Activated naive CD4-positive, alpha-beta T cell treated with anti-CD3 and anti-CD28 coated beads, Interleukin-2, amount 10 ng/mL, durations not matched to agents 7 days and 5 days (primary cell): ENCODE measurements at places on chromosomes 11 and 22.

DNA sequence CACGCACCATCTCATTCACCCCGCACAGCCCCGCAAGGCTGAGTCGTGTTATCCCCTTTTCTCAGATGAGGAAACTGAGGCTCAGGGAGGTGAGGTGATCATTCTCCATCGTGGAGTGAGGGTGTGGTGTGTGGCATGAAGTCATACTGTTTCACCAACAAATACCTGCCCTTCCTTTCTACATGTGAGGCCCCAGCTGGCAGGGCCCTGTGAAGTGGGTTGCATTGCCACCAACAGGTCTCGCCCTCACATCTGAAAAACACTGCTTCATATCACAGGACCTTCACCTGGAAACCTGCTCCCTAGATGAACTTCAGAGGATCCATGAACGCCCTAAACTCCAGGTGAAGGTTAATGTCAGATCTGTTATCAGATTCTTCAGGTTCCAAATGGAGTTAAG is 4.3 kb downstream of the SSTR3 start:
- peak; percentile 44 for DNase-seq

DNA sequence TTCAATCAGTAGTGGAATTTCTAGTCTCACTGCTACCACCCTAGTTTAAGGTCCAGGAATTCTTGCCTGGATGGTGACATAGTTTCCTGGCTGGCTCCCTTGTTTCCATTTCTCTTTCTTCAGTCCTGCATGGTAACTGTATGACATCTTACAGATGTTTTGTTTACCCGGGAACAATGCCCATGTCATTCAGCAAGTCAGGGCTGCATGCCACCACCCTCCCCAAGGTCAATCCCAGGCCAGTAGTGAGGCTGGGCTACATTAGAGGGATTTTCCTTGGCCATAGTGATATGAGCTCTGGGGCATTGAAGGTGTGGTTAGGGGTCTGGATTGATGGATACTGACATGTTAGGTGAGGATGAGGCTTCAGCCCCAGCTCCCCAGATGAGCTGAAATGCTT is 114.9 kb upstream of the E2F8 start:
- DNase-seq = no peak

DNA sequence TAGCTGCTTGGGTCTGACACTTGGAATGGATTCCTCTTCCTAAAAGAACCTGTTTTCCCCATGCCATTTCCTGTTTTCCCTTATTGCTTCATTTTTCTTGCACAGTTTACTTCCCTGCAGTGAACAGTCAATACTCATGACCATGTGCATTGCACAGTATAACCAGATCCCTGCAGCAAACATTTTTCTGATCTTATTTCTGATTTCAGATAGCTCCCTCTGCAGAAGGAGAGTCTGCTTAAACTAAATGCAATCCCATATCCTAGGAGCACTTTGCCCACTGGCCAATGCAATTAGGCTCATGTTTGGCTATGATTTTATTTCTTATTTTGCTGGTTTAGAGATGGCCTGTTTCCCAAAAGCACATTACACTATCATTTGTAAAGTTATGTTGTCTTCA is 96.7 kb upstream of the CD44 start:
- DNase-seq = no peak

- no peak for DNase-seq
These were observed 68.3 kb downstream of the C11orf58 start for GRCh38 chr11:16806791-16807190.

GRCh38 chr11:89516496-89516895 is 25.3 kb upstream of the NOX4 start:
- DNase-seq = no peak

GRCh38 chr22:29156507-29156906 is 49.2 kb upstream of the EMID1 start:
- no peak for DNase-seq

DNA sequence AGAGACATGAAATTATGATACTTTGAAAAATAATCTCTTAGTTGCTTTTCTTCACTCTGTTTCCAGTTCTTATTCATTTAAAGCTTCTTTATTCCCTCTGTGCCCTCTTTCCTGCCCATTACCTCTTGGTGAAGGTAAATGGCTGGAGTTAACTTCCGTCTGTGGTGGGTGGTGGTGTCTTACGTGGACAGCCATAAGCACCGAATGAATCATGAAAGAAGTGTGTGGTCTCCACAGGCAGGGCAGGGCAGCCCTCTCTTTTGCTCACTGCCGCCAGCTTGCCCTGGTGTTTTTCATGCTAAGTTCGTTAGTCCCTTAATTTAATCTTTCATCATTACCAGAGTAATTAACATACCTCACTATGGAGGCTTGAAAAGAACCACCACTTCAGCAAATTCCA is 98.7 kb upstream of the SORL1-AS1 start:
- DNase-seq = no peak

DNA sequence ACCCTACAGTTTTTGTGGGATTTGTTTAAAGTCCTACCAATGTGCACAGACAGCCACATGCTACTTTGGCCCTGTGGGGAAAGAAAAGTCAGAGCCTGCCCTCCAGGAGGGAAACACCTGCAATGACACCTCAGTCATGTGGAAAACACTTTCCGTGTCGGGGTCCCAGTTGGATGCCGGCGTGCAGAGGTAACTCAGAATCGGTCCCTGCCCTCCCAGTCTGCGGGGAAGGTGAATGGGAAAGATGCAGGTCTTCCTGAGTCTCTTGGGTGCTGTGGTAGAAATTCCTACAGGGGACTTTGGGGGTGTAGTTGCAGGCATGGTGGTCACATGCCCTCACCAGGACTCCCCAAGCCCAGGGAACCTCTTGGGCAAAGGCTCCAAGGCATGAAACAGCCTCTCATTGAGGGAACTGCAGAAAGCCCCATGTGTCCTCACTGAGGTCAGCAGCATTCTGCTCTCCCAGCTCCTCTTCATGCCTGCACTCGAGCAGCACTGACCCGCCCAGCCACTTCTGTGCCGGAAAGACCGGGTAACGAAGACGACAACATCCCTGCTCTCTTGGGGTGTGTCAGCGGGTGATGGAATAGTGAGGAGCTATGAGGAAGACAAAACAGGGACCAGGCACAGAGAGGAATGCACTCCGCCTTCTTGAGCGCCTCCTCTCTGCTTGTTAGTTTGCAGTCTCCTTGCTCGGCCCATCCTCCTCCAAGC is 4.7 kb downstream of the RIBC2 start:
- DNase-seq = no peak

DNA sequence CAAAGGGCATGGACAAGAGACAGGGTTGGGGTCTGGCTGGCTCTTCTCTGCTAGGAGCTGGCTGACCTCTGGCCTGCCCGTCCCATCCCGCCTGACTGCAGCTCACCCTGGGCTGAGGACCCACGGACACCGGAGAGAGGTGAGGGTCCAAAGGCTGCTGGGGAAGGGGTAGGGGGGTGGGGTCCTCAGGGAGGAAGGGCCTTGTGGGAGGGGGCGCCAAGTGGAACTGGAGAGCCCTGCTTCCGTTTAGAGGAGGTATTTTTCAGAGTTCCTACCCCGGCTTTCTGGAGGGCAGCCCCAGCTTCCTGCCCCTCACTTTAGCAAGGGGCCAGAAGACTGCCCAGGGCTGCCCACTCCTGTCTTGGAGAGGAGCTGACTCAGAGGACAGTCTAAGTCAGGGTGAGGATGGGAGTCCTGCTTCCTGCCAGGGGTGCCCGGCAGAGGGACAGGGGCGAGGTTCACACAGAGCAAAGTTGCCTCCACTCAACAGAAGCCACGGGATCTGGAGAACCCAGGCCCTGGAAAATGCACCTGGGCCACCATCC is 7.1 kb downstream of the LARGE2 start:
- no peak for DNase-seq

GRCh38 chr11:65778431-65778900 is 2.3 kb downstream of the AP5B1 start:
- no peak for DNase-seq

DNA sequence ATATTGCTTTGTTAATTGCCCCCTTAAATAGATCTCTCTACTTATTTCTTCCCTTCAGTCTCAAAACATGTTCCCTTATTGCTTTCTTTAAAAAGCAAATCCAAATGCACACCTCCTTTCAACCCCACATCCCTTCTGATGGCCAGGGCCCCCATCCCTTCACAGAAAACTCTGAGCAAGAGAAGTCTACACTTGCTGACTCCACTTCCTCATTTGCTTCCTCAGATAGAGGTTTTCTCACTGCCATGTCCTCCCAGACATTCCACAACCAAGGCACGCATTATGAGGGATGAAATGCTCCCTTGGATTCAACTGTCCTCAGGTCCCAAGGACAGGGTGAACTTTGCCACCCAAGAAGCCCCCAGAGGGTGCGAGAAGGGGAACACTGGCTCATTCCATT is 43.1 kb downstream of the CSNK2A3 start:
- no peak for DNase-seq

GRCh38 chr22:41157083-41157482 is 48.0 kb upstream of the L3MBTL2 start:
- DNase-seq = no peak

DNA sequence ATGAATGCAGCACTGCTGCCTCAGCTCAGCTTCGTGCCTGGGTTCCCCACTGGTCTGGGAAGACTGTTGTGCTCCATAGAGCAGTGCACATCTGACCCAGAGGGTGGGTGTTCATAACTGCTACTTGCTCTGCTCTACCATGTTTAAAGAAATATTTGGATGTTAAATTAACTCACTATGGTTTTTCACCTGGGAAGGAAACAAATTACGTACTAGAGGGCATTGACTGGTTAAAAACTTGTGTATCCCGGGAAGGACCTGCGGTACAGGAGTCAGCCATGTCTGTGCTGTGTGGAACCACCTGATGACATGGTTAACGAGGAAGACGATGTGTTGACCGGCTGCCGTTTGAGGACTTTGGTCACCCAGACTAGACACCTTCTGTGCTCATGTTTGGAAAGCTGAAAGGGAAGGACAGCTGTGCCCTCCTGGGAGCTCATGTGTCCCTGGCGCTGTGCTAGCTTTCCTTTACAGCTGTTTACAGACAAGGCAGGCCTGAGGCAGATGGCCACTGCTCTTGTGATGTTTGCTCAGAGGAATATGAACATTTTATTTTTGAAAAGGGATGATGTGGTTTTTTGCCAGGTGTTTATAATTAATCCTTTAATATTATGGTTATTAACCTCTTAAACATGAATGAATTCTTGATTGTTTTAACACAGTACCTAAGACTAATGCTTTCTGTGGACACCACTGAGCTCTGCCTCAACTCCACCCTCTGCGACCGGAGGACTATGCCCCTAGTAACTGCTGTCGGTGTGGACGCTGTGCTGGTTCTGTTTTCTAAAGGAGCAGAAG is 14.3 kb upstream of the AIFM3 start:
- no peak for DNase-seq

DNA sequence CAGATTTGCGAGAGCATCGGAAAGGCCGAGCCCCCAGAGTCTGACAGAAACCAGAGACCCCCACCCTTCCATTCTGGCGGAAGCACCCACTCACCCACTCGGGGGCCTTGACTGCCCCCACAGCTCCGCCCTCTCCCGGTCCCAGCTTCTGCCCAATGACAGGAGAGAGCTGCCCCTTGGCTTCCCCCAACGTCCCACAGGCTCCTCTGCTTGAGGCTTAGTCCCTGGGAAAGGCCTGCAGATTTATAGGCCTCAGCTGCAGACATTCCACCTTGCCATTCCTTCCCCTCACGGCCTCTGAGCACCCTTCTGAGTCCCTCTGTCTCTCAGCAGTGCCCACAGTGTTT is 125.0 kb upstream of the NCAM1 start:
- DNase-seq = no peak

DNA sequence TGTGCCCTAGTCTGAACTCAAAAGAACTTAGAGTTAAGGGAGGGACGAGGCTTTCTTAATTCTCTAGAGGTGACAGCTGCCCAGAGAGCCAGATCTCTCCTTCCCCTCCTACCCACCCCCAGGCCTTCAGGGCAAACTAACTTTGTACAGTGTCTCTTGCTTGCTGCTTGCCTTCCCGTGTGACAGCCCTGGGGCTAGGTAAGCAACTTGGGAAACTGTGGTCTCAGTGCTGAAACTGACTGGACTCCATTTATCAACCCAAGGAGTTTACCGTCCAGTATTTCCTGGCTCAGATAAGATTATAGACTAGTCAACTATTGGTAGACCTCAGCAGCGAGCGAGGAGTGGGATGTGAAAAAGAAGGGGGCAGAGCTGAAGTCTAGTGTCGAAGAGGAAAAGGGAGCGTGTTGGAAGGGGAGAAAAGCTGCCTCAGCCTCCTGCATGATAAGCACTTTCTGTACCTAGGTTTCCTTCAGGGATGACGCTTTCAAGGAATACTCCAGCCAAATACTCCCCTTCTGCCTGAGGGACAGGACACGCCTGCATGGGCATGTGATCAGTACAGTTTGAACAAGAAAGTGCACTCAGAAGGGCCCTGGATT is 43.3 kb upstream of the WEE1 start:
- DNase-seq = no peak

- DNase-seq = no peak
These were observed 882 bp upstream of the MAP4K2 start for GRCh38 chr11:64803846-64804345.

- DNase-seq = no peak
These were observed 93.0 kb downstream of the APIP start for GRCh38 chr11:34823197-34823596.

DNA sequence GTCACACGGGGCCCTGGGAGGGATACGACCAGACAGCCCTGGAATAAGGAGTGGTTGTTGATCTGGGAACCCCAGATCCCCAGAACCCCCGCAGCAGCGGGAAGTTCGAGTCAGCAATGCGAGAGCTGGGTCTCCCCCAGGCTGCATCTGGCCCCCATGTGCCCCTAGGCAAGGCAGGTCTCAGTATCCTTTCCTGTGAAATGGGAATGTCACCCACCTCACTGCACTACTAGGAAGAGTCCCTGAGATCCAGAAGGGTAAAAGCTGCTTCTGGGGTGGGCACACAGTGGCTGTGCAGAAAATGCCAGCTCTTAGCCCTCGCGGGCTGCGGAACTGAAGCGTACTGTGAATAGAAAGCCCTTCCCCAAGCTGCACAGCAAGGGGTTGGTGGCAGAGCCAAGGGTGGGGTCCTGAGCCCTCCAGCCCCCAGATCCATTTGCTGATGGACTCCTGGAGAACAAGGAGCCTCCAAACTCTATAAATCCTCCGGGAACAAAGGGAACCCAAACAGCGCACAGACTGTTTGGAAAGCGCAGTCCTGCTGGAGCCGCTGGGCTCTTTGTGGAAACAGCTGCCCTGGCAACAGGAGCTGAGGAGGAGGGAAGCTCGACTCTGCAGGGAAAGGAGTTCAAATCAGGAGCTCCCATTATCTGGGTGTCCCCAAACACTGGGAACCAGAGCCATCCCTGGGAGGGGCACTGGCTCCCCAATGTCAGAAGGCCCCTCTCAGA is 68.2 kb upstream of the SHISAL1 start:
- DNase-seq = peak; percentile 10

DNA sequence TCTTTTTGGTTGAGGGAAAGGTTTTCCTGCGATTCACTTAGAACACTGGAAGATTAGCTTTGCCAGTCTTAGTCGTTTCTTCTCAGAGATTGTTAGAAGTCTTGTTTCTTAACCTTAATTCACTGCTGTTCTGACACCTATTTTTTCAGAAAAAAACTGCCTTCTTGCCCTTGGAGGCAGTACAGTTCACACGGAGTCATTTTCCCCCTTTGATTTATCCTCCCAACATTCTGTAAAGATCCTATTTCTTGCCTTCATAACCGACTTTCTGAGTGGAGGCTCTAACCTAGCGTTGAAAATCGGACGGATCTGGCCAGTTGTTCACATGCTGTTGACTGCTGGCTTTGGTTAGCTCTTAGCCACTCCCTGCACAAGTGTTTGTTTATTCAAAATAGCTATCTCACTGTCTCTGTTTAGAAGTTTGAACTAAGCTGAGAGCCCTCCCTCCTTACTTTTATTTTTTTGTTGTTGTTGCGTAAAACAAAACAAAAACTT is 737 bp downstream of the BCL2L13 start:
- peak; percentile 39 for DNase-seq
